ENCODE measurements at places on chromosomes 3 and 15.

DNA sequence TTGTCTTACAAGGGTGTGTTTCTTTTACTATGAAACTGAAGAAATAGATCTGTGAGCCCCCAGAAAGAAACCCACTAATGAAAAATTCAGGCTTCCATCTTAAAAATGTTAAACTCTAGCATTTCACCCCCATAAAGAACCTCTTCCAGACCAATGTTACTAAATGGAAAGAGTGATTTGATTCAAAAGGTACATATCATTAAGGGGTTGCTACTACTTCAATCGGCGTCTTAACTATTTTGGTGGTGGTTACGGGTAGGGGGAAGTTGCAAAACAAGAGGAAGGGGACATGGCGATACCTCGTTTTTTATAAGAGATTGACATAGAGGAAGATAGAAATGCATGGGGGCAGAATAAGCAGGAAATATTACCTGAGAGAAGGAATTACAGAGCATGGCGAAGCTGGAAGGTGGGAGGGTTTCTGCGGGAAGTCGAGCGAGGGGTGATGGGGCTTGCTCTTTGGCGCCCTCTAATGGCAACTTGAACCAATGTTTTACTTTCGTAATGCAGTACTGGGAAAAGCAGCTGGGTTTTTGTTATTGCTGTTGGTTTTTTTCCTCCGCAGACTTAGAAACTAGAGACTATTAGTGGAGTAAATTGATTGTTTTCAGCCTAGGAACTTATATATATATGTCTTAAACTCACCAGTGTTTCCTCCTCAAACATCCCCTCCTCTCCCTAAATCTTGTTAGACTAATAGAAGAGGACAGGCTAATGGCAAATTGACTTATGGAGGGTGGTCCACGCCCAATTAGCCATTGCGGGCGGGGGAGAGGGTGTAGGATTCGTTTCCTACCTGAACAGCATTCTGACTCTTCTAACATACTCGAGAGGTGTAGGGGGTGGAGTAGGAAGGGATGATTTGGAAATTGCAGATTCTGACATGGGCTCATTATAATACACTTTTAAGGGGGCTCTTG is 11.3 kb upstream of the SOX2 start:
- peak; percentile 75 for DNase-seq

- peak; percentile 25 for DNase-seq
These were observed 233.3 kb downstream of the TIGIT start for GRCh38 chr3:114527036-114527644.

DNA sequence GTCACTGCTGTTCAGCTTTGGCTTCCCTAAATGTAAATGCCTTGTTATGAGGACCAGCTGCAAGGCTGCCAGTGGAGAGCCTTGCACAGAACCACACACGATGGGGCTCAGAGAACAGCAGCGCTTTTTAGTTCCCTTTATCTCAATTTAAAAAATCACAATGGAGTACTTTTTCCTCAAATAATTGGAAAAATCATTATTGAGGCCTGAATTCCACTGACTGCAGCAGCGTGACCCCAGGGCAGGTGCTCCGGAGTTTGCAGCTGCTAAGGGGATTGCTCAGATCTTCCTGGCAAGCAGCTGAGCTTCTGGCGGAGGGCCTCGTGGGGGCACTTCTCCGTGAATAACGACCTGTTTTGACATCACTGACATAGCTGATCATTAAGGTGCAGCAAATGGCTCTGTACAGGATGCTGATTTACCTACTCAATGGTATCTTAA is 245.6 kb upstream of the TRIM42 start:
- no peak for DNase-seq

GRCh38 chr3:70471464-70472342 is 159.3 kb upstream of the MDFIC2 start:
- DNase-seq: no peak

DNA sequence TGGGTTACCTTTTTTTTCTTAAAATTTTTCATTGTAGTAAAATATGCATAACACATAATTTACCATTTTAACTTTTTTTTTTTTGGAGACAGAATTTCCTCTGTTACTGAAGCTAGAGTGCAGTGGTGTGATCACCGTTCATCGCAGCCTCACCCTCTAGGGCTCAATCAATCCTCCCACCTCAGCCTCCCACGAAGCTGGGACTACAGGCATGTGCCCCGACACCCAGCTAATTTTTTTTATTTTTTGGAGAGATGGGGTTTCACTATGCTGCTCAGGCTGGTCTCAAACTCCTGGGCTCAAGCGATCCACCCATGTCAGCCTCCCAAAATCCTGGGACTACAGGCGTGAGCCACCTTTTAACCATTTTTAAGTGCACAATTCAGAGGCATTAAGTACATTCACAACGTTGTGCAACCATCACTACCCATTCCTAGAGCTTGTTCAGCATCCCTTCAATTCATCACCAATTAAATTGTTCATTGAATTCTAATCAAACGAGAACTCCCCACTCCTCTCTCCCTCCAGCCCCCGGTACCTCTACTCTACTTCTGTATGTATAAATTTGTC is 44.6 kb downstream of the BHLHE40 start:
- no peak for DNase-seq

All from fibroblast of upper back skin (primary cell).